ENCODE measurements at places on chromosomes 7 and 10. TPM values are rescaled to one million over a fixed set of nuclear protein-coding genes. Genes with fewer than 3 reads are reported as not detected.

Gene IGF2BP3
- total RNA-seq = 96.9 TPM

Gene STEAP1
- total RNA-seq = 5.8 TPM

DNA sequence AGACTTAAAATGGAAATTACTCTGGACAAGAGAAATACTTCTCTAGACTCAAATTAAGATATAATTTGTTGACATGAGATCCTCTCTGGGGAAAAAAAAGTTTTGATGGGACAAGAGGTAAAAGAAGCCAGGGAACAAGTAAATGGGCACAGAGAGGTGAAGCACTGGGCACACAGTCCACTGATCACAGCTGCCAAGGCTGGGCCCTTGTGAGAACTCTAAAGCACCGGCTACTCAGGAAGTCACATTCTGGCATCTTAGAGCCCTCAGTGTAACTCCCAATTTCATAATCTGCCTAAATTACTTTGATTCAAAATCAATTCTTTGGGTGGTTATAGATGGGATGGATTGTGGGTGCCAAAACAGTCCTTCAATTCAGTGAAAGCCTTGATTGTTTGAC, 123.2 kb upstream of the CACNA2D1 start:
- H3K27ac ChIP-seq = no peak overlapping the region
- no peak overlapping the region for H3K4me3 ChIP-seq
- H3K36me3 ChIP-seq = no peaks in the 10 kb centered on the region
- peaks cover 3% of the 10 kb centered on the region for H3K27me3 ChIP-seq

Gene SEMA3D
- total RNA-seq = 27.9 TPM

GRCh38 chr7:145916776-145917175, 199.8 kb upstream of the CNTNAP2 start:
- no peaks in the 10 kb centered on the region for H3K27me3 ChIP-seq
- no peak overlapping the region for H3K4me3 ChIP-seq
- no peak for DNase-seq
- H3K4me1 ChIP-seq = peaks cover 2% of the 10 kb centered on the region
- no peaks in the 10 kb centered on the region for H3K36me3 ChIP-seq
- H3K27ac ChIP-seq = no peak overlapping the region

- peaks cover 10% of the 10 kb centered on the region for H3K4me1 ChIP-seq
- no peak for DNase-seq
- no peaks in the 10 kb centered on the region for H3K27me3 ChIP-seq
- no peak overlapping the region for H3K27ac ChIP-seq
Measured at GRCh38 chr10:128051548-128051947, 74.7 kb downstream of the MKI67 start.

DNA sequence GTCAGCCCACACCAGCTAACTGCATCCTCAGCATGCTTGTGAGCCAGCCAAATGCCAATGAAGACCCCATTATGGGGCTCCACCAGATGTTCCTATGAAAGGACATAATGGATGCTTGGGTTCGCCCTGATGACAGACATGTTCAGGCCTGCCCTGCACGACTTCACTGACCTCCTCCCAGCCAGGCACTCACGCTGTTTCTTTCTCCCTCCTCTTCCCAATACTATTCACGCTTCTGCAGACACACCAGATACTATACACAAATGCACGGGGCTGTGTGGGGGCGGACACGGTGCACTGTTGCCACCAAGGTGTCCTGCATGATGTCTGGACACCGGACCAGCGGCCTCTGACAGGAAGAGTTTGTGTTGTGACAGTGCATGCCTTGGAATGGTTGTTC, 284.2 kb downstream of the PRPF18 start:
- no peaks in the 10 kb centered on the region for H3K36me3 ChIP-seq
- H3K4me1 ChIP-seq = no peaks in the 10 kb centered on the region
- no peak overlapping the region for H3K4me3 ChIP-seq
- no peaks in the 10 kb centered on the region for H3K27me3 ChIP-seq

DNA sequence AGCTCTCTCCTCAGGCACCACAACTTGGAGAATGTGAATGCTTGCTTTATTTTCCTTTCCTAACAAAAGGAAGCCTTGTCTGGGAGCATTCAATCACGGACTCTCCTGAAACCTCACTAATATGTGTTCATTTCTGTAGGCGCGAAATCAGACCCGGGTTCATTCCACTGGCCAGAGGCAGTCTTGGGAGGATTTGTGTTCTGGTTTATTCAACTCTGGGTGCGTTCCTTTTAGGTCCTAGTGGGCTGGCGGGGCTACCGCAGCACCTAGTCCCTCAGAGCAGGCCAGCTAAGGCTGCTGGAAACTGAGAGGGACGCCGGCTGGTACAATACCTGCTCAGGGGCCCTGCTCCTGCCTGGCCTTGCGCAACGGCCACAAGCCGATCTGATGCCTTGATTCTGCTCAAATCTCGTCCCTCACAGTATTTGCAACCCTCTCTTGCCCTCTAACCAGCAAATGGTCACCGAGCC, 7.5 kb downstream of the HOXA4 start:
- H3K4me3 ChIP-seq = peak overlapping the region; percentile 97
- no peaks in the 10 kb centered on the region for H3K27me3 ChIP-seq
- peaks cover 9% of the 10 kb centered on the region for H3K36me3 ChIP-seq

Measured in progenitor cell of endocrine pancreas (in vitro differentiated cells).